NCI-H774 (cell line): ENCODE measurements at places on chromosomes 4 and X.

- no peak for DNase-seq
Measured at GRCh38 chrX:2507196-2507595, 6.4 kb upstream of the DHRSX start.

DNA sequence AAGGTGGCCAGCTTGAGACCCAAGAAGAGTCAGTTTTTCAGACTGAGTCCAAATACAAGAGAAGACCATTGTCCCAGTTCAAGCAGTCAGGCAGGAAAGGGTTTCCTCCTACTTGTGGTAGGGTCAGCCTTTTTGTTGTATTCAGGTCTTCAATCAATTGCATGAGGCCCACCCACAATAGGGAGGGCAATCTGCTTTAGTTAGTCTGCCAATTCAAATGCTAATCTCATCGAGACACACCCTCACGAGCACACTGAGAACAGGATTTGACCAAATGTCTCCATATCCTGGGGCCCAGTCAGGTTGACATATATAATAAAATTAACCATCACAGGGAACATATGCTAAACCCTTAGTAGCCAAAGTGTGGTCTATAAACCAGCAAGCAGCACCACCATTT is 75.3 kb upstream of the FRMPD3 start:
- DNase-seq: no peak

DNA sequence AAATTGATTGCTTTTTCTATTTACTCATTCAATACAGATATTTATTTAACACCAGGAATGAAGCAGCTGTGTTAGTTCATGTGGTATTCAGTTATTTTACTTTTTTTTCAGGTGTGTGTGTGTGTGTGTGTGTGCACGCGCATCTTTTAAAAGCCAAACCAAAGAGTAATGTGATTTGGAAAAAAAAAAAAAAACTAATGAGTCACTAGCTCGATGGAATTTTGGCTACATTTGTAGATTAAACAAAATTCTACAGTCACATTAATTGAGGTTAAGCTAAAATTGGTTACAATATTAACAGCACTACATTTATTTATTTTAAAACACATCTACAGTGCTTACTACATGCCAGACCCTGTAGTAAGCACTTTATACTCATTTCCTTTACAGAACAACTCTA is 66.8 kb downstream of the HHIP start:
- DNase-seq: no peak

DNA sequence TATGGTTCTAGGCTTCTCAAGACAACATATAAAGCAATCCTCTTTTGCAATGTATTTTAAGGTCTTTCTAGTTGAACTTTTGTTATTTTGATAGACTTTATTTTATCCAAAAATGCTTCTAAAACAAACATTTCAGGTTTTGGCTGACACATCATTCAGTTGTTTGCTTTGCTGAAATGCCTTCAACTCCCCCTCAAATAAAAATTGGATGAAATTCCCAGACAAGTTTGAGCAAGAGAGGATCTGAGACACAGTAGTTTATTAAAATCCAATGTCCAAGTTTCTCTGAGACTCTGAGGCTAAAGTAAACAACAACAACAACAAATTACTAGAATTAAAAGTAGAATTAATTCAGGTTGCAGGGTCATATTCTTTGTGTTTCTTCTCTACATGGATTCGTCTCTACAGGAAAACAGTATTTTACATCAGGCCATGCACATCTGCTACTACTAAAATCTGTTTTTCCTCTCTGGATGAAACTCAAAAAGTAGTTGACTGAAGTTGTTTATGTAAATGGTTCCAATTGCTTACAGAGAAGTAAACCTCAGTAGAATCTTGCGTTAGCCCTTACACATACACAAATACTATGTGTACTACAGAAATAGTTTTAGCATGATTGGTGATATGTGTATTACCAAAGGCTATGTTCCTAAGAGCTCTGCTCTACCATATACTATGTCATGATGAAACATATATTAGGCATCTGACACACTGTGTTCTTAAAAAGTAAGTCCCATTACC is 64.9 kb downstream of the PRSS12 start:
- no peak for DNase-seq

DNA sequence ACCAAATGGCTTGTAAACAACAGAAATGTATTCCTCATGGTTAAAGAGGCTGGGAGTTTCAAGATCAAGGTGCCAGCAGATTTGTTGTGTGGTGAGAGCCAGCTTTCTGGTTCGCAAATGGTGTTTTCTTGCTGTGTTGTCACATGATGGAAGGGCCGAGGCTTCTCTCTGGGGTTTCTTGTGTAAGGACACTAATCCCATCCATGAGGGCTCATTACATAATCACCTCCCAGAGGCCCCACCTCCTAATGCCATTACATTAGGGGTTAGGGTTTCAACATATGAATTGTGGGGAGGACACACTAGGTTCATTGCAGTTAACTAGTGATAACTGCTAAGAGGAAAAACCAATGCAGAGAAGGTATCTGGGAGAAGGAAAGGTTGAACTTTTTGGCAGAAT is 103.5 kb upstream of the ENPEP start:
- no peak for DNase-seq

DNA sequence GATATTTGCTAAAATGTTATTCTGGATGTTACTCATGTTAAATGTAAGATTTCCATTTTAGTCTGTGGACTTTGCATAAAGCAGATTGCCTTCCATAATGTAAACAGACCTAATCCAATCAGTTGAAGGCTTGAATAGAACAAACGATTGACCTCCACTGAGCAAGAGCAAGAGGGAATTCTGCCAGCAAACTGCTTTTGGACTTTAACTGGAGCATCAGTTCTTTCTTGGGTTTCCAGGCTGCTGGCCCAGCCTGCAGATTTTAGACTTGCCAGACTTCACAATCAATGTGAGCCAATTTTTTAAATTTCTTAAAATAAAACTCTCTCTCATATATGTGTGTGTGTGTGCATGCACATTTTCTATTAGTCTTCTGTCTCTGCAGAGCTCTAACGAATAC is 1248.8 kb downstream of the ADGRL3 start:
- no peak for DNase-seq

- no peak for DNase-seq
Measured at GRCh38 chr4:114109776-114110175, 130.3 kb upstream of the ARSJ start.

DNA sequence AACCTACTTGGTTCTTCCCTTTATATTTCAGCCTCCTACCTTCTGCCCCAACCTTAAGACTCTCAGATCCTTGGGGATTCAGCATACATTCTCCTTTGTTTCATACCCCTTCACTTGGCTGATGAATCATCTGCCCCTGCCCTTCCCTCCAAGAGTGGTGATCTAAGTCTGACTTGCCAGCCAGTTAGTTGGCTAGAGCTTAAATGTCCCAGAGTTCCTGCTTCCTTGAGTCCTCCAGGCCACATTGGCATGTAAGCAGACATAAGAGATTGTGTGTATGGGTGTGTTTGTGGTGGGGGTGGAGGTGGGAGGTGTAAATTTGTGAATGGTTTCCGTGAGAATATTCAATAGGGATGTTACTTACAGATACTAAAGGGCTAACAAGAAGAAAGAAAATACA is 3.7 kb upstream of the TEX13D start:
- DNase-seq: no peak
